ENCODE measurements at places on chromosomes 5 and 9. TPM values are rescaled to one million over a fixed set of nuclear protein-coding genes. Genes with fewer than 3 reads are reported as not detected.

Gene ARSI
- total RNA-seq = 34.3 TPM

Gene NANS
- total RNA-seq = 70.6 TPM

Gene BSPRY
- total RNA-seq = 0.06 TPM

Gene DOCK2
- 2.0 TPM for total RNA-seq

Gene PHF24
- 0.14 TPM for total RNA-seq

Gene GARNL3
- 2.4 TPM for total RNA-seq

Gene SLC6A18
- total RNA-seq = not detected

Gene SPAG8
- total RNA-seq = 0.35 TPM

Gene PTGR1
- total RNA-seq = 344 TPM

Gene C5orf52
- not detected for total RNA-seq

Gene HDHD3
- 23.0 TPM for total RNA-seq

Gene SLC6A19
- 0.38 TPM for total RNA-seq

Gene SGCD
- 3.3 TPM for total RNA-seq

Gene SAXO1
- not detected for total RNA-seq

Gene SPATA31C1
- total RNA-seq = not detected

Gene DOLPP1
- 18.7 TPM for total RNA-seq

Gene PCA3
- total RNA-seq = not detected

Gene CFAP77
- total RNA-seq = 0.12 TPM

All from A549 treated with Hydrocortisone at 1 μM for 4 hours (cell line).